HT-29 (cell line): ENCODE measurements at places on chromosomes 13 and 19.

DNA sequence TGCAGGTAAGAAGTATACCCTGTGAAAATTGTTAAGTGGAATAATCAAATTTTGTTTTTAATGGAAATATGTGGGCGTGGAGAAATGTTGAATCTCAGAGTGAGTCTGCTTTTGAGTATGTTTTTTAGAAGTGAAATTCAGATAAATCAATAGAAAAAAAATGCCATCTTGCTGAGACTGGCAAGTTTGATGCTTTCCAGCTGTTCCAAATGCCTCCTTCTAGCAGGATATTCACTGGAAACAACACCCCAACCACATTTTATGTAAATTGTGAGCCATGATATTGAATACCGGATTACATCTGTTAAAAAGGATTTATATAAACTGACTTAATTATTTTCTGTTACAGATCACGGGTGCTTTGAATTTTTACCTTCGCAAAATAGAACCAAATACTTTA, 115.4 kb downstream of the ITGBL1 start:
- DNase-seq: no peak

DNA sequence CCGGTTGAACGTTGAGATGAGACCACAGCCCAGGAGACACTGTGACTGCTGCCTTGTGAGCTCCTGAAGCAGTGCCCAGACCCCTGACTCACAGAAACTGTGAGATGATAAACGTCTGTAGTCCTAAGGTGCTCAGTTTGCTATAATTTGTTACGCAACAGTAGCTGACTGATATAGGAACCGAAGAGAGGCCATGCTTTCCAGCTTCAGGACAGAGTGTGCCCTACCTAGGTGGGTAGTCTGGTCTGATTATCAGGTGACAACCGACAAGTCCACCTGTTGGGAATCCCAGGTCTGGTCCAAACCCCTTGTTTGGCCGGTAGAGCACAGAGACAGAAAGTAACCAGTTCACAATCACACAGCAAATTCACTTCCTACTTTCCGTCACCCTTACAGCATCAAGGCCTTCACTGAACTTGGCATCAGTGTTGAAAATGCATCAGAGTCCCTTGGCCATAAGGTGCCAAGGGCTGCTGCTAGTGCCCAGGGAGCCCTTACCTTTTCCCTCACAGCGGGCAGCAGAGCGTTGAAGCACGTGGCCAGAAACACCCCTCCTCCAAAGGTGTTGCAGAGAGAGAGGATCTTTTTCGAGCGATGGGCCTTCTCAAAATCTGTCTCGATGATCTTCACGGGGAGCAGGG, 3.1 kb downstream of the SLC39A3 start:
- no peak for DNase-seq

- DNase-seq: no peak
Measured at GRCh38 chr19:14168993-14169392, 32.6 kb upstream of the ASF1B start.

GRCh38 chr13:44362394-44363040, 11.1 kb upstream of the SERP2 start:
- DNase-seq: no peak
